LNCaP clone FGC (cell line): ENCODE measurements at places on chromosomes 3 and 15.

DNA sequence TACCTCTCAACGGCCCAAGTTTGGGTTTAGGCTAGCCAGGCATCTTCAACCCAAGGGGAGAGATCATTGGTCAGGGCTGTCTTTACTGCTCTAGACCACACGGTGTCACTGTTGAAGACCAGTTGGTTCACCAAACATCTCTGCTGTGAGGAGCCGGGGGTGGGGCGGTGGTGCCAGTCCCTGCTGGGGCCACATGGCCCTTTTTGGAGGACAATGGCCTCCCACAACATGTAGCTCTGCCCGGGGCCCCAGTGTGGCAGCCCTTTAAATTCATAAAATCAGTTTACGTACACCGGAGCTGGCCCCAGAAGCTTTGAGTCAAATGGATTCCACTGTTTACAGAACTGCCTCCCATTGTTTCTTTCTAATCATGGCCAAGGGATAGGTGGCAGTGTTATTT, 19.1 kb upstream of the TM4SF18 start:
- no peak for DNase-seq

GRCh38 chr3:99915906-99916432, 98.3 kb downstream of the CMSS1 start:
- DNase-seq = no peak

DNA sequence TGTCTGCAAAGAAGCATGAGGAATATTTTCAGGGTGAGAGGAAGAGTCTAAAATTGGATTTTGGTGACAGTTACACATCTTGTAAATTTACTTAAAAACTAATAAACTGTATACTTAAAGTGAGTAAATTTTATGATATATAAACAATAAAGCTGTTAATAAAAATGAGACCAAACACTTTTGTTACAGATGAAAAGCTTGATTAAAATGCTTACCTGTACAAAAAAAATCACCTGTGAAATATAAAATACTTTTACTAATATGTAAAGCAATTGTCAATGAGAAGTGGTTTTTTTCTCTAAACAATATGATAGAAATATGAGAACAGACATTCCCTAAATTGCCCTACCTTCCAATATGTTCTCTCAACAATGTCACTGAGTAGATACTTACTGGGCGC, 27.2 kb upstream of the CPB1 start:
- no peak for DNase-seq

GRCh38 chr15:83082730-83083386, 15.8 kb upstream of the BTBD1 start:
- no peak for DNase-seq

- no peak for DNase-seq
Measured at GRCh38 chr3:25940935-25941334, 151.0 kb downstream of the OXSM start.

- no peak for DNase-seq
Measured at GRCh38 chr3:167742338-167742737, 6.8 kb downstream of the SERPINI1 start.

DNA sequence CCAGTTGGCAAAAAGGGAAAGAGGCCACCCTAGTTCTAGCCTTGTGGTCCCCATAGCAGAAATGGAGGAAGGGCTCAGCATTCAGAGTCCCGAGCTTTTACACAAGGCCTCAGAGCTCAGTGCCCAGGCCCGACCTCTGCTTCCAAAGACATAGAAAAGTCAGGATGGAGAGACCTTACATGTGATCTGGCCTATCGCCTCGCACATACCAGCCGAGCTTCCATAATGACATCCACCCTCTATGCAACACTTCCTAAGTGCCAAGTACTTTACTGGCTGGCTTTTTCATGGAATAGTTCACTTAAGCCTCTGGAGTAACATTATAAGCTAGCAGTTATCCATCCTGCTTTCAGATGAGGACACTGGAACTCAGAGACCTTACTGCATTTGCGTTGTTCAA, 275.9 kb downstream of the FAM43A start:
- no peak for DNase-seq

- DNase-seq = no peak
Measured at GRCh38 chr3:40550167-40550566, 25.4 kb downstream of the ZNF621 start.

- DNase-seq = no peak
Measured at GRCh38 chr3:9135526-9135925, 113.9 kb downstream of the SRGAP3 start.

DNA sequence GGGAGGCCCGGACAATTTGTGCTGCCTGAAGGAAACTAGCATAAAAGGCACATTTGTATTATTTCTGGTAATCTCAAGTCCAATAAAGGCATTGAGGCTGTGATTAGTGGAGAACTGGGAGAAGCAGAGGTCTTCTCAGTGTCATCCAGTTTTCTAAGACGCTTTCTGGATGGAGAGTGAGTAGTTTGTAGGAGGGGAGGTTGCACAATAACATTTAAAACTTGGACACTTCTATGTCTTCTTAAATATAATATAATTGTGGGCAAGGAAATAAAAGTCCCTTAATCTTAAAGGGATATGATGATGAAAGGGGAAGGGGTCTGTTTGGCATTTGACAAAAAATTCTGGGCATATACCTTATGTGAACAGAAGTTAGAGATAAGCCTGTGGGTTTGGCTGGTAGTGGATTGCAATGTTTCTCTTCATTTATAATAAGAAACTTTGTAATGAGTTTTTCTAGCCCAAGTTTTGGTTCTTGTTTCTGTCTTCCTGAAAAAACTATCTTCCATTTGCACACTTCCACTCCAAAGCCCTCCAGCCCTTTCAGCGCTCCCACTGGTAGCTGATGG, 291.6 kb upstream of the TGFBR2 start:
- no peak for DNase-seq

- no peak for DNase-seq
Measured at GRCh38 chr3:59699648-59700320, 650.0 kb upstream of the CFAP20DC start.

GRCh38 chr3:30492322-30493192, 113.8 kb upstream of the TGFBR2 start:
- no peak for DNase-seq

- DNase-seq = no peak
Measured at GRCh38 chr3:40620151-40620550, 95.4 kb downstream of the ZNF621 start.

GRCh38 chr3:104526901-104527401, 839.8 kb upstream of the ALCAM start:
- no peak for DNase-seq

GRCh38 chr3:156906275-156906674, 80.1 kb downstream of the LEKR1 start:
- no peak for DNase-seq

GRCh38 chr3:67765575-67765974, 111.2 kb upstream of the SUCLG2 start:
- no peak for DNase-seq

DNA sequence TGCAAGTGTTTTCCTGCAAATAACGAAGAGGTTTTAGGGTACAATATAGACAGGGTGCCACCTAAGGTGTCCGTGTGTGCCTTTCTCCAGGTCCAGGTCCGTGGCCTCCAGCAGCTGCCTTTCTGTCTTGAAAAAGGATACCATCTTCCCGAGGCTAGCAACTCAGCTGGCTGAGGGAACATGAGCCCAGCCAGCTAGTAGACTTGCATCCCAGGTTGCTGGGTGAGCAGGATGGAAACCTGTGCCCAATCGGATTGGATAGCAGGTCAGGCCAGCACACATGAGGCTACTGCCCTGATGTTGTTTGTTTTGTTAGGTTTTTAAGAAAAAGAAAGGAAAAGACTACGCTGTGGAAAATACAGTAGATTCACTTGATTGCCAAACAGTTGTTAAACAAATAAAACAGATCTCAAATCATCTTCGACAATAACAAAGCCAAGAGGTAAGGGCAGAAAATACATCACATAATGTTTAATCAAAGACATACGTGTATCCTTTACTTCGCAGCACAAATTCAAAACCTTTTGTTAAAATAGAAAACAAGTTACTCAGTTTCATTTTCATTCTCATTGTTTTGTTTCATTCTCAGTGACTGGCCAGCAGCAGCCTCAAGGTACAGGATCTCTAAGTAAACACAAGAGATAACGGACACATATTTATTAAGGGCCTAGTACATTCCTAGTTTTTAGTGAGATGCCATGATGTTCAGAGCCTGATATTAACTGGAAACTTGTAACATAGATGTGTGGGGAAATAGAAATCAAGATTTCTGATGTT, 661.2 kb upstream of the NR2F2 start:
- DNase-seq = no peak

- no peak for DNase-seq
Measured at GRCh38 chr3:135917076-135917475, 48.5 kb upstream of the PPP2R3A start.

- DNase-seq = no peak
Measured at GRCh38 chr3:76097589-76097969, 312.2 kb upstream of the ZNF717 start.

- DNase-seq = no peak
Measured at GRCh38 chr3:119967353-119968006, 126.8 kb downstream of the GSK3B start.

GRCh38 chr3:132726341-132726823, 4.2 kb upstream of the NPHP3 start:
- no peak for DNase-seq

- no peak for DNase-seq
Measured at GRCh38 chr15:87961851-87962420, 294.6 kb downstream of the NTRK3 start.

- no peak for DNase-seq
Measured at GRCh38 chr15:83850015-83850414, 196.1 kb downstream of the ADAMTSL3 start.

DNA sequence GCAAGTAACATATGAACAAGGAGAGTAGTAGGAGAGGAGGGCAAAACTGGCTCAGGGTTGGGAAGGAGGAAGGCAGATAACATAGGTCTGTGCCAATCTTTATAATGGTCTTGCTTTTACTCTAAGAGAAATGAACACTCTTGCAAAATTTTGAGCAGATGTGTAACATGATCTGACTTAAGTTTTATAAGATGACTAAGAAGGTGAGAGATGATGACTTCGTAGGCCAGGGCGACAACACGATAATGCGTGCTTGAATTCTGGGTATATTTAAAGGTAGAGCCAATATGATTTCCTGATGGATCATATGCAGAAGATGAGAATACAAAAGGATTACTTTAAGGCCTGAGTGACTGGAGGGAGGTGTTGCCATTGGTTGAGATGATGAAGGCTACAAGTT, 265.4 kb upstream of the KCNMB2 start:
- DNase-seq = no peak

GRCh38 chr15:91306144-91306543, 206.1 kb downstream of the SV2B start:
- DNase-seq = no peak

- DNase-seq = peak; percentile 74
Measured at GRCh38 chr3:127073941-127074820, 91.3 kb downstream of the PLXNA1 start.

DNA sequence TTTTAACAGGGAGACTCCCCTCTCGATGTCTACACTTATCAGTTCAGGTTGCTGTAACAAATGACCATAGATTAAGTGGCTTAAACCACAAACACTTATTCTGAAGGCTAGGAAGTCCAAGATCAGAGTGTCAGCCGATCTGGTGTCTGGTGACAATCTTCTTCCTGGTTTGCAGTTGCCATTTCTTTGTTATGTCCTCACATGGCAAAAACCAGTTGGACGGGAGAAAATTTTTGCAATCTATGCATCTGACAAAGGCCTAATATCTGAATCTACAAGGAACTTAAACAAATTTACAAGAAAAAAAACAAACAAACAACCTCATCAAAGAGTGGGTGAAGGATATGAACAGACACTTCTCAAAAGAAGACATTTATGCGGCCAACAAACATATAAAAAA, 116.9 kb upstream of the FOXB1 start:
- DNase-seq = peak; percentile 73

GRCh38 chr3:184011230-184011876, 6.3 kb downstream of the ABCC5 start:
- peak; percentile 92 for DNase-seq
